ENCODE measurements at places on chromosomes 6 and 20.

DNA sequence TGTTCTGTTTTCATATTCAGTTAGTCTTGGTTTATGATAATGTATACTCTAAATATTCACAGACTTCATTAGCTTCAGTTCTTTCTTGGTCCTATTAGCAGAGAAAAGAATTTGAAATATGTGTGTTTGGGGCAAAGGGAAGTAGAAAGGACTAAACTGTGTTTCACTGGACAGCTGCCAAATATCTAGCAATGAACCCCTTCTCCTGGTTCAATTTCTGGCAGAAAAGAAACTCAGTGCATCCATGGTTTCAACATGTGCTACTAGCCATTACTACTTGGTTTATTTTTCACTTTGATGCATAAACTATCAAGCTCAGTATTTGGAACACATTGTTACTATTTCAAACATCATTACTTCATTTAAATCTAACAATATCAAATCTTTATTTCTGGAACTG is 43.6 kb downstream of the FBXL4 start:
- DNase-seq, result no peak

DNA sequence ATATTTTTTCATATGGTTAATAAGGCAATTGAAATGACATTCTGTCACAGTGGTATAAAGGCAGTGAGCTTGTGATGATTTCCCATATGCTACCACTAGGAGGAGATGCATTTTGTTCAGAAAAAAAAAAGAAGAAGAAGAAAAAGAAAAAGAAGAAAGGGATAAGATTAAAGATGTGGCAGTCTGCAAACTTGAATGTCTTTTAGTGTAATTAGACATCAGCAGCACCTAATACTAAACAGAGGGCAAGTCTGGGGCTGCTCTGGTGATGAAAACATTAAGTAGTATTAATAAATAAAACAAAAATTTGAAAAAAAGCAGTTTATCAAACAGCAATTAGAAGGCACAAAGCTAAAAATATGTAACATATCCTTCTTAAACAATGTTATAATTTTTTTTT is 95.4 kb upstream of the DEFB112 start:
- no peak for DNase-seq

DNA sequence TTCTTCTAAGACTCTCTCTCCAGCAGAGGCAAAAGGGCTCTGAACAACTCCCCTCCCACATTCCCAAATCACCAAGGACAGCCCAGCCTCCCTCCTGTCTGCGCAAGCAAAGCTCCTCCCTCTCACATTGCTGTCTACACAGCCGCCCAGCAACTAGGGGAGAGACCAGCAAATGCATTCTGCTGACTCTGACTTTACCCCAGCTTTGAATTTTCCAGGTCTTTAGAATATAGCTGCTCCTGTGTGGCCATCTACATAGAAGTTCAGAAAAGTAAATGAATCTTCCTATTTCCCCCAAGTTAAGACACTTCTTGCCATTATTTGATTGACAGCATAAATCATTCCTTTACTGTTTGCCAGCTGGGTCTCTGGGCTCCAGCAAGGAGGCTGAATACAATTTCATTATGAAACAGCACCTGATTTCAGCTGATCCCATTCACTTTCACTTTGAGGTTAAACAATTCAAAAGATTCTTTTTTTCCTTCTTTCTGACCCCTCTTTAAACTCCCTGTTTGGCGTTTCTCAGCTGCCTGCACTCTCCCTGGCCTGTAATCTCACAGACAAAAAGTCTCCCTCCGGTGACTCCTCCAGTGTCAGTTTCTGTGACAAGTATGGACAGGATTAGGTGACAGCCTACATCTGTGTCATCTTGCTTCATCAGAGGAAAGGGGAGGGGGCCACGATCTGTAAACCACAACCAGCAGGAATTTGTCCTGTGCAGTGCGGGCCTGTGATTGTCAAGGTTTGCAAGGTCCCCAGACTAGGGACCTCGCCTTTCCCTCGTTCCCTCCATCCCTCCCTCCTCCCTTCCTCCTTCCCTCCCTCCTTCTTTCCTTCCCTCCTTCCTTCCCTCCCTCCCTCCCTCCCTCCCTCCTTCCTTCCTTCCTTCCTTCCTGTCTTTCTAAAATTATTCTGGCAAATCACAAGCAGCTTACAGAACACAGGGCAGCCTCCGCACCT is 205.6 kb upstream of the RIN2 start:
- DNase-seq, result no peak

DNA sequence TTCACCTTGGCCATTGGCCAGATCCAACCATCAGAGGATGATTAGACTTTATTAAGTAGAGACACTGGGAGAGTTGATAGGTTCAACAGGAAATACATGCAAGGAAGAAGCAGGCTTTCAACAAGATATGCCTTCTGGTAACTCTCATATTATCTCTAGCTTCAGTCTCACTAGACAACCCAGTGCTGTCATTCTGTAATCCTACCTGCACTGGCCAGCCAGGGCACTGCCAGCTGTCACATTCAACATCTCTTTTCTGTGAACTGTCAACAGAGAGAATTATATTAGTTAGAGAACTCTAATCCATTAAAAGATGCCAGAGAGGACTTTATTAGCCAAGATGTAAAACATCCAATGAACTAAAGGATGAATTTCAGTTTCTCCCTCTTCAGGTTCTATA is 337.9 kb upstream of the JAG1 start:
- no peak for DNase-seq

GRCh38 chr20:10653599-10654249 is 20.1 kb downstream of the JAG1 start:
- no peak for DNase-seq

DNA sequence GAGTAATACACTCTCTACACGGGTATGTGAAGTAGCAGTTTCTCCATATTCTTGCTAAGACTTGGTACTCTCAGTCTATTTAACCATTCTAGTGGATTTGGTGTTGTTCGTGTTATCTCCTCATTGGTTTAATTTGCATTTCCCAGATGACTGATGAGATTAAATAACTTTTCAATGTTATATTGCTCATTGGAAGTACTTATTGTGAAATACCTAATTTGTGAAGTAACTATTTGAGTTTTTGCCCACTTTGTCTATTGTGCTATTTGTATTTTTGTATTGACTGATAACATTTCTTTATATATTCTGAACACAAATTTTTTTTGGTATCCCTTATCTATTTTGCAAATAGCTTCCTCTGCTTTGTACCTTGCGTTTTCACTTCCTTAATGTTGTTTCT is 156.0 kb downstream of the C6orf58 start:
- DNase-seq, result no peak

GRCh38 chr20:50701041-50701963 is 10.0 kb upstream of the RIPOR3 start:
- DNase-seq, result no peak

DNA sequence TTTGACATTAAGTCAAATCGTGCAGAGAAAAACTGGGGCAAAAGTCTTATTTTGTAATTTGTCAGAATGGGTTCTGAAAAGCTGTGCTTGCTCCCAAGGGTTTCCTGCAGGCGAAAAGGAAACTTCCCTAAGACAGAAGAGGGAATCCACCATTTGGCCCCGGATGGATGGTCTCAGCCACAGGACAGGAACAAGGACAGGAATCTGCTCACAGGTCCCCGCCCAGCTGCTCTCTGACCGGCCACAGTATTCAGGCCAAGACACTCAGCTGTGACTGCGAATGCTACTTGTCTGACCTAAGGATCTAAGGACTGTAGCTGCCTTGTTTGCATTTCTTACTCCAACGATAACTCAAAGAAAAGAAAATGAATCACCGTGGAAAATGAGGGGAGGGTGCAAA is 197.0 kb downstream of the BMP7 start:
- DNase-seq, result no peak

GRCh38 chr6:43746071-43746470 is 23.9 kb upstream of the VEGFA start:
- DNase-seq, result no peak
